ENCODE measurements at places on chromosomes 6 and 20.

GRCh38 chr6:125656287-125656870 lies 93.1 kb upstream of the HEY2 start:
- DNase-seq: no peak

DNA sequence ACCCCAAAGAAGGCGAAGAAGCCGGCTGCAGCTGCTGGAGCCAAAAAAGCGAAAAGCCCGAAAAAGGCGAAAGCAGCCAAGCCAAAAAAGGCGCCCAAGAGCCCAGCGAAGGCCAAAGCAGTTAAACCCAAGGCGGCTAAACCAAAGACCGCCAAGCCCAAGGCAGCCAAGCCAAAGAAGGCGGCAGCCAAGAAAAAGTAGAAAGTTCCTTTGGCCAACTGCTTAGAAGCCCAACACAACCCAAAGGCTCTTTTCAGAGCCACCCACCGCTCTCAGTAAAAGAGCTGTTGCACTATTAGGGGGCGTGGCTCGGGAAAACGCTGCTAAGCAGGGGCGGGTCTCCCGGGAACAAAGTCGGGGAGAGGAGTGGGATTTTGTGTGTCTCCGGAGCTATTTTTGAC lies 69.6 kb downstream of the HFE start:
- DNase-seq: peak; percentile 71

DNA sequence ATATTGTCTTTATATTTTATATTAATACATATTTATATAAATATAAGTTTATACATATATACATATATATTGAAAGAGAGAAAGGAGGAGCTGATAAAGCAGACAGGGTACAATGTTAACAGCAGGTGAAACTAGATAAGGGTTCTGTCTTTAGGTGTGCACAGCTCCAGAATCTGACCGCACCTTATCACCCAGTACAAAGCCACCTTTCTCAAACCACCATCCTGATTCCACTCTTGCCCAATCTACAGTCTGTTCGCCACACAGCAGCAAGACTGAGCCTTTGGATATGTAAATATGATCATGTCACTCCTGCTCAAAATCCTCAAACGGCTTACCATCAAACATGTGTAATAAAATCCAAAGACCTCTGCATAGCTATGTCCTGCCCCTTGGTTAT lies 34.7 kb upstream of the ASCC3 start:
- no peak for DNase-seq

- no peak for DNase-seq
Measured at GRCh38 chr6:166046226-166046625, 121.4 kb downstream of the TBXT start.

GRCh38 chr20:23361119-23361475 lies 885 bp upstream of the GZF1 start:
- DNase-seq: no peak

DNA sequence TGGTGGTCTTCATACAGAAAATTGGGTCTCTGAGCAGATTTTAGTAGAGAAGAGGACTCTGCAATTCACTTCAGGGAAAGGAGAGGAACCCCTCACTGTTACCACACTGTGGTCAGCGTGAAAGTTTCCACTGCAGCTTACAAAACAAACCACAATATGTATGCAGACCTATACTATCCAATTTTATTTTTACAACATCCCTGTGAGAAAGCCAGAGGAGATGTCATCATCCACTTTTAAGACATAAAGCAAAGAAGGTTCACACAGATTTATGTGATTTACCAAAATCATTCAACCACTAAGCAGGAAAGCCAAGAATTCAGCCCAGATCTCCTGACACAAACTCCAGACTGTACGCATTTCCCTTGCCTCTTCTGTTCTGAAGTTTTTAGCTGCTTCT lies 442.4 kb downstream of the FRK start:
- DNase-seq: no peak

DNA sequence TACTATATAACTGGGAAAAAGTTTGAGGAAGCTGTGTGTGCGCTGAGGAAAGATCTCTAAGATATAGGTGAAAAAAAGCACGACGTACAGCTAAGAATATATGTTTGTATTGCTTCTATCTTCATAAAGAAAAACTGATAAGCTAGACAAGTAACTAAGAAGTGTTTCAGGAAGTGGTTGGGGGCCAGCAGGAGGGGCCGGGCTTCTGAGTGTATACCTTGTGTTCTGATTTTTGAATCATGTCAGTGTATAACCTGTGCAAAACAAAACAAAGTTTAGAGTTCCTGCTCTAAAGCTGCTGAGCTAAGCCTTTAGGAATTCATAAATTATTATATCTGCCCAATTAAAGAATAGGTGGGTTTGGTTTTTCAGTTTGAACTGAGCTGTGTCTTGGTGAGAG lies 7.9 kb upstream of the OSER1 start:
- peak; percentile 26 for DNase-seq

GRCh38 chr6:71481011-71481410 lies 192.4 kb downstream of the OGFRL1 start:
- DNase-seq: no peak

GRCh38 chr6:138004430-138005287 lies 102.6 kb downstream of the PERP start:
- DNase-seq: peak; percentile 32

- DNase-seq: no peak
Measured at GRCh38 chr20:14960831-14961230, 623.4 kb upstream of the FLRT3 start.

DNA sequence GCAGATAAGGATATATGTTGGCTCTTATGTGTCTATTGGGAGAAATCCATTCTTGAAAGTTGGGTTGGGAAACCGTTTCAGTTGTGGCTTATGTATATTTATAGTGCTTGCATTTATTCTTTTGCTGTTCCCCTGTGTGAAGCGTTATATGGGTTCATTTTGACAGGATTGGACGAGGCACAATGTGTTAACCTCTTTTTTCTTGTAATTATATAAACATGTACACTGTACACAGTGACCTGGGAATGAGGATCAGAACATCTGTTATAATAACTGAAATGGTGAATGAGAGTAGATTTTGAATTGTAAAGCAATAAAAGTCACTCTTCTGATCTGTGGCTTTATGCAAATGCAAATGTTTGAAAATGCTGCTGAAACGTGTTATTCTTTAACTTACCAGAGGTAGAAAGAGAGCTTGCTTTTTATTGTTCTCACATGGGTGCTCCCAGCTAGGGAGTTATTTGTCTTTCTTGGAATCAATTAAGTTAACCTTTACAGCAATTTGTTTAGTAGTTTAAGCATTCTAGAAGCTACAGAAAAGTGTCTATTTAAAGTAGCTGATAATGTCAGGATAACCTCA lies 213.7 kb downstream of the GRIK2 start:
- no peak for DNase-seq

- no peak for DNase-seq
Measured at GRCh38 chr6:159438106-159438505, 254.9 kb downstream of the SOD2 start.

- DNase-seq: no peak
Measured at GRCh38 chr6:64054861-64055260, 419.3 kb downstream of the PHF3 start.

DNA sequence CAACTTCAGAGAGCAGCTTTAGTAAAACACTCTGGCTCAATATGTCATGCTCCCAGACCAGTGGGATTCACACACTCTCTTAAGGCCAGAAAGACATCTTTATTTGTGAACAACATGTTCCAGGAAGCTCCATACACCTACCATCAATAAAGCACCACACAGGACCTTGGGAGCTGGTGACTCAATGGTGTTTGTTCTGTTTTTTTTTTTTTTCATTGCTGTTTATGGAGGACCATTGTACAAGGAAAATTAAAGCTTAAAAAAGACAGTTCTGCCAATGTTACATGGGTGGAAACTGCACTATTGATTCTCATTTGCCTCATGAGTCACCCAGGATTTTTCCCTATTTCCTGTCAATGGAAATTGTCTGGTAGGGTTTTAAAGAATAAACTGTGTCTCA lies 36.3 kb upstream of the TENT5A start:
- no peak for DNase-seq

- peak; percentile 36 for DNase-seq
Measured at GRCh38 chr6:3259491-3259958, 778 bp downstream of the PSMG4 start.

DNA sequence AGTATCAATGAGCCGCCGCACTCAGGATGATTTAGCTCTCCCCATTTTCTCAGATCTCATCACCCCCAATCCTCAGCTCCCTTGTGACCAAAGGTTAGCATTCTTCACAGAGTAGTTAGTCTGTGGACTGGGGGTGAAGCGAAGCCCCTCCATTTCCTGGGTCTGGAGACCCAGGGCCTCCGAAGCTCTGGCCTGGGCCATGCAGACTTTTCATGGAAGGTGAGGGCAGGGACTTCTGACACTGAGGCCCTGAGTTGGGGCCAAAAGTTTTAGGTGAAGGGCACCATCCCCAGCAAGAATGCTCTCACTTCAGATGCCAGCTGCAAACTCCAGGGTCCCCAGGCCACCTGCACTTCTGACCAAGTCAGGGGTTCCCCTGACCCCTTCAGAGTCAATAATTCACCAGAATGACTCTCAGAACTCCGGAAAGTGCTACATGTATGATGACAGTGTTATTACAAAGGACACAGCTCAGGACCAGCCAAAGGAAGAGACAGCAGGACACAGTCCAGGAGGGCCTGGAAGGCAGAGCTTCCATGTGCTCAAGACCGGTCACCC lies 65.7 kb upstream of the DUSP22 start:
- no peak for DNase-seq

- DNase-seq: no peak
Measured at GRCh38 chr6:1605893-1606779, 3.6 kb upstream of the FOXC1 start.

GRCh38 chr20:36439731-36440072 lies 101.6 kb upstream of the MYL9 start:
- no peak for DNase-seq

DNA sequence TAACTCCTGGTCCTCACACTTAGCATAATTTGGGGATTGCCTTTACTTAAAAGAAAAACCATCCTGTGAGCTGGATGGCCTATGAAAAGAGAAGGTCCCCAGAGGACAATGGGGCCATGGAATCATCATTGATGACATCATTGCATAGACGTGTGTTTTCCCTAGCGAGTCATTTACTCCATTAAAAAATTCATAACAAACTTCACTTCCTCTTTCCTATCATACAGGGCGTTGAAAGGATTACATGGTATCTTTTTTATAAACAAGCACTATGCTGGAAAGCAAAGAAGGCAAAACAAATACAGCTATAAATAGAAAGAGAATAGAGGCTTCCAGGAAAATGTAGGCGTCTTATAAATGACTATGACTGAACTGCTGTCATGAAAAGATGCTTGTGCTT lies 11.3 kb upstream of the COL12A1 start:
- DNase-seq: no peak

- no peak for DNase-seq
Measured at GRCh38 chr20:41373931-41374920, 7.6 kb upstream of the EMILIN3 start.

DNA sequence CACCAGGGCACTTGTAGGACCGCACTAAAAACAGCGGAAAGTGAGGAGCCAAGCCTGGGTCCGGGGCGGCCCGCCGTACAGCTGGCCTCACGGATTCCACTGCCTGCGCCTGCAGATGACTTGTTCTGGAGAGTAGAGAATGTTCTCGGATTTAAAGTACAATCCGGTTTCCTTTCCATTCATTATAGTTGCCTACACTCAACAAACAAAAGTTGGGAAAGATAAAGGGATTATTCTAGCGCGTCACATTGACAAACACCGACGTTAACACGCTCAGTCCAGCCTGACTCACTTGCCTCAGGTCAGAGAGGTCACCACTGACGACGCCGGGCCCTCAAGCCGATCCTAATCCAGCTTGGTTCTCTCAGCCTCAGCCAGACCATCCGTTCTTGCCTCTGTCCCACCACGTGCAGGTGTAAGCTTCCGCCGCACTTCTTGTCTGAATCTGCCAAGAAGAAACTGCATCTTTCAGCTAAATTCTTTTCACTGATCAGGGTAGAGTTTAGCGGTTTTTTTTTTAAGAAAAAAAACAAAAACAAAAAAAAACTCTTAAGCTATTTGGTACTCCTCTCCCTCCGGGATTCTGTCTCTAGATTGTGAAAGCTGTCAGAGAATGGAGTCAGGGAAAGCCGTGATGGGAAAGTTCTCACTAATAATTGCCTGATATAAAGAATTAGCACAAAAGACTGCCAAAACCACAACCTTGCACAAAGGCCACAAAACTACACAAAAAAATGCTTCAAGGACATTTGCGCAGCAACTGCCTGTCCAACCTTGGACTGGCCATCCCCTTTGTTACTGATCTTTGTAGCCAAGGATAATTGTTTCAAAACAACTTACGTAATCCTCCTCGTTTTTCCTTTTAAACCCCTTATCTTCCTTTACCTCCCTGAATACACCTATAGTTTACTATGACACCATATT lies 1.1 kb upstream of the PHF10 start:
- DNase-seq: peak; percentile 18

- DNase-seq: no peak
Measured at GRCh38 chr20:36339646-36340592, 33.8 kb downstream of the DLGAP4 start.

GRCh38 chr6:88856566-88856965 lies 106.9 kb downstream of the RNGTT start:
- DNase-seq: no peak

DNA sequence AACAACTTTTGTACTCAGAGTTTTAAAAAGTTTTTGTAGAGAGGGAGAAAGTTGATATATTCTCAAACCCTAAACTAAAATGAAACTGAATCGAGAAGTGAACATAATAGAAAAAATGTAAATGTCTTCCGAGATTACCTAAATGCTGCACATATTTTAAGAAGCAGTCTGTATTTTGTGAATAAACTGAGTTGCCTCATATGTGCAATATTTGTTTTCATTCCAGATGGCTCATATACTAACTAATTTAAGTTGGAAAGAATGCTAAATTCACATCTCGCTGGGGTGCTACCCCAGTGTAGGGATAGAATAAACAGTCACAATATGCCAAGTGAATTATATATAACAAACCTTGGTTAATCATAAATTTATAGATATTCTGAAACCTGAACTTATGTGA lies 285.9 kb upstream of the THEMIS start:
- DNase-seq: no peak

- no peak for DNase-seq
Measured at GRCh38 chr20:46364670-46365486, 41.5 kb downstream of the ELMO2 start.

GRCh38 chr6:50467931-50468330 lies 245.4 kb upstream of the TFAP2D start:
- DNase-seq: no peak

DNA sequence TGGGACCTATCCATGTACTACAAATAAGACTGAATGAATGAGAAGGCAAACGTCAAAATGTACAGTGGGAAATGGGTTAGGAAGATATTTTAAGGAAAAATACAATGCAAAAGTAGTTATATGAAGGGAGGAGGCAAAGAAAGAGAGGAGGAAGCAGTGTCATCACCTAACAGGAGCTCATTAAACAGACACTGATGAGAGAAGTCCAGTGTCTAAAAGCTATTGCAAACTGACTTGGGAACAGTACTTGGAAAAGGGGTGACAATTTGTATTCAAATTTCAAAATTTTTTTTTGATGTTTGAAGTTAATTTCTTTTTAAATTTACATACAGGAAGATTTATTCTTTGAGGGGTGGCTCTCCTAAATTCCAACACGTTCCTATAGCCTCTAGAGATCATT lies 143.5 kb upstream of the NOX3 start:
- DNase-seq: no peak

- no peak for DNase-seq
Measured at GRCh38 chr20:34517114-34517505, 888 bp downstream of the DYNLRB1 start.

- DNase-seq: no peak
Measured at GRCh38 chr20:47315339-47316056, 41.0 kb downstream of the ZMYND8 start.
